Effector memory CD4-positive, alpha-beta T cell (primary cell): ENCODE measurements at places on chromosomes 7 and 10.

DNA sequence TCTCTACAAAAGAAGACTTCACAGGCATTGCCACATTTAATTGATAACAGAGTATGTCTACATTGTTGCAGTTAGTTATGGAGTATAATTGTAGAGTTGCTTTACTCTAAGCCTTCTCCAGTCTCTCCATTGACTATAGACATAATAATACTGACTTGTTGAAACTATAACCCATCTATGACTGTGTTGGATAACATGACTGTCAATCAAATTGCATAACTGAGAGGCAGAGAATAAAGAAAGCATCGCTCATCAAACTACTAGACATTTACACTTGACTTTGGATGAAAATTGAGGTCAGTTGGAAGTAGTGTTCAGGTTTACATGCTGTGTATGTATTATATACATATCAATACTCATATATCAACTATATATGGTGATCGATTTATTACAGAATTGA, 3.4 kb upstream of the ATXN7L1 start:
- DNase-seq = no peak

- no peak for DNase-seq
Observed at GRCh38 chr7:129771928-129772479, 160.5 kb downstream of the NRF1 start.

GRCh38 chr7:119720541-119720940, 552.4 kb upstream of the KCND2 start:
- no peak for DNase-seq

GRCh38 chr10:112022196-112022595, 161.4 kb downstream of the GPAM start:
- no peak for DNase-seq

DNA sequence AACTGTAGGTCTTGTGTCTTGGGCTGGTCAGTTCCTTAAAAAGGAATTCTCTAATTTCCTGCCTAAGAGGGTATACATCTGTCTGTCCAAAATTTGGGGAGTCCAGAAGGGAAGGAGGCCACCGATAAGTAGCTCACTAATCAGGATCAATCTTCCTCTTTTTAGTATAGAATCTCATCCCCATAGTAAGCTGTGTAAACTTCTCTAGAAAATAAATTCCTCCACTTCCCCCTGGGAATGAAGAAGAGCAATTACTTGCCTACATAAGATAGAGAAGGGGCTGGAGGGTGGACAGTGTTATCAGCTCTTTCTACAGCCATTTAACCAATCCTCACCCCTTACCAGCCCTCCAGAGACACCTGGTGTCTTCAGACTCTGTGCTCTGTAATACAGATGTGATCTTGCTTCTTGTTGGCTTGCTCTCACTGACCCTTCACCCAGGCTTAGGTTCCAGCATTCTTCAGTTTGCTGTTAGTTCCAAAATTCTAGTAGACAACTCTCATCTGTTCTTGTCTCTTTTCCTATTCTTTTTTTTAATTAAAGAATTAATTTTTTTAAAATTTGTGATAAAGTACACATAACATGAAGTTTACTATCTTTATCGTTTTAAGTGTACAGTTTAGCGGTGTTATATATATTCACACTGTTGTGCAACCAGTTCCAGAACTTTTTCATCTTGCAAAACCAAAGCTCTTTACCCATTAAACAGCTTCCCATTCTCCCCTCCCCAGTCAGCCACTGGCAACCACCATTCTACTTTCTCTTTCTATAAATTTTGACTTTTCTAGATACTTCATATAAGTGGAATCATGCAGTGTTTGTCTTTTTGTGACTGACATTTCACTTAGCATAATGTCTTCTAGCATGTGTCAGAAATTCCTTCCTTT, 6.5 kb upstream of the PRKAR2B start:
- no peak for DNase-seq

- no peak for DNase-seq
Observed at GRCh38 chr7:76515999-76516443, 5.7 kb downstream of the UPK3B start.
